ENCODE measurements at places on chromosomes 16 and 17.
A peak's percentile ranks its signal among the peaks of the same experiment; 100 is the strongest.

DNA sequence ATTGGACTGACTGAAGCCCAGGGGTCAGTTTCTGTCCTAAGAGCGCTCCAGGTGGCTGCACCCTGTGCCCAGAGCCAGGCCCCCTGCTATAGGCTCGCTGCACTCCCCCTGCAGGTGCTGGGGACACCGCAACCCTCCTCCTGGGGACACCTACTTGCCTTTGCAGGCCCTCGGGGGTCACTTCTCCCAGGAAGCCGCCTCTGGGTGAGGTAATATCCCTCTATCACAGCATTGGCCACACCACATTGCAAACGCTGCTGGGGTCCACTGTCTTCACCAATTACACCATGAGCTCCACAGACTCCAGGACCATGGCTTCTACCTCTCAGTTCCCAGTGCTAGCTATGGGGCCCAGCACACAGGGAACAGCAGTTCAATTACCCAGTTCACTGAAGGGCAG lies 14.9 kb downstream of the USP36 start:
- no peak for DNase-seq

- no peak for DNase-seq
These were observed 39.2 kb upstream of the IRX3 start for GRCh38 chr16:54325616-54326265.

DNA sequence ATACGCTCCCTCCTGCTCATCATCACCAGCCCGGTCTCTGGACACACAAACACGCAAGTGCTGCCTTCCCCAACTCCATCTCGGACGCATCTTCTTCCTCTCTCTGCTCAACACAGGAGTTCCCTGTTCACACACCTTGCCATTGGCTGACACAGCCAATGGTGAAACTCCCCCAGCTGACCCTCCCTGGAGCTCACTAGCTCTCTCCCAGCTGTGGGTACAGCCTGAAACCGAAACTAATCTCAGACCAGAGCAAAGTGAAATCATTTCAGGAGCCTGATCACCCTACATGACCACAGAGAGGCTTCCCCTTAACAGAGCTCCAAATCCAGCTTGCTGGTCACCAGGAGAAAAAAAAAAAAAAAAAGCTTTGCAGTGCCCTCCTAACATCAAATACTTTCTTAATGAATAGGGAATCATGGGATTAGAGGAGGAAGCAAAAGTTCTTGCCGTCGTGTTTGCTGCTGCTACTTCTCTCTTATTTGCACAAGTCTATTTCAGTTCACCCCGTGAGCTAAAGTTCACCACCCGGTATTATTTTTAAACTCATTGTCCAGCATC lies 8.3 kb downstream of the CUEDC1 start:
- peak; percentile 42 for DNase-seq

- DNase-seq: peak; percentile 53
These were observed 14.7 kb upstream of the KLHDC4 start for GRCh38 chr16:87780385-87780989.

DNA sequence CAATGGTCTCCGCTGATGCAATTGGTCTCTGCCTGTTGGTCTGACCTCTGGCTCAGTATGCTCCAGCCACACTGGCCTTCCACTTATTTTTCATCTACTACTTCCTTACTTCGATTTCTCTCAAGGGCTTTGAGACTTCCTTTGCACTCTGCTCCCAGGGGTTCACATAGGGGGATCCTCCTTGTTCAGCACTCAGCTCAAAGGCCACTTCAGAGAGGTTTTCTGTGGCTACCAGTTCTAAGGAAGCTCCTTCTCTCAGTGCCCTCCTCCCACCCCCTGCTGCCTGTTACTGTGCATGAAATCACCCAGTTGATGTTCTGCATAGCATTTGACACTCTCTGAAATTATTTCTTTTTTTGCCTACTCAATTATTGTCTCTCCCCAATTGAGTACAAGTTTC lies 476.4 kb downstream of the HS3ST3B1 start:
- DNase-seq: no peak

- no peak for DNase-seq
These were observed 11.7 kb upstream of the CUEDC1 start for GRCh38 chr17:57966875-57967274.

DNA sequence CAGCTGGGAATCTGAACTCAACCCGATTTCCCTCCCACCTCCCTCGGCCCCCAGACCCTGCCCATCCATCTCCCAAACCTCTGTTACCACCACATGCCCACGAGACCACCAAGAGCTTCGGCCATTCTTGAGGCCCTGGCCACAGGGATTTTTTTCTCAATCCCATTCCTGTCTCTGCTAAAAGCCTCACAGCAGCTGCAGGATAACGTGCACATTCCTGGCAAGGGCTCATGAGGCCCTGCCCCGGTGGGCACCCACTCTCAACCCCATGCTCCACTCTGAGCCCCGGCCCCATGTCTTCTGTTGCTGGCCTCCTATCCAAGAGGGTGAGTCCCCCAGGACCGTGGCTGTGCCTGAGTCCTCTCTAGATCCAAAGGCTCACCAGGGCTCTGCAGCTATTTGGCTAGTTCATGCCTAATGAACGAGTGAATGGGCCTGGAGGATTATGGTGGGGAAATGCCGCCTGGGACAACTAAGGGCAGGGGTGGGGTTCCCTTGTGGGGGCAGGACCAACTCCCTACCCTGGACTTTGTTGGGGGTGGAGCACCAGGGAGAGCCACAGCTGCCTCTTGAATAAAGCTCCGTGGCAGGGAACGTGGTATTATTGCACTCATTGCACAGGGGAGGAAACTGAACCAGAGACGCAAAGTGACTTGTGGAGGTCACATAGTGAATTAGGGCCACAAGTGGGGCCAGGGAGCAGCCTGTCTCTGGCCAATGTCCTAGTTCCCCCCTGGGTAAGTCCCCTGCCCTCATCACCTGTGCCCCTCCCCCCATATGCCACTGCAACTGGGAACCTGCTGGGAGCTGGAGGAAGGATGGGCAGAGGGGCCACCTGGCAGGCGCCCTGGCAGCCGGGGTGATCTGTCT lies 113.8 kb upstream of the SMURF2 start:
- DNase-seq: no peak

DNA sequence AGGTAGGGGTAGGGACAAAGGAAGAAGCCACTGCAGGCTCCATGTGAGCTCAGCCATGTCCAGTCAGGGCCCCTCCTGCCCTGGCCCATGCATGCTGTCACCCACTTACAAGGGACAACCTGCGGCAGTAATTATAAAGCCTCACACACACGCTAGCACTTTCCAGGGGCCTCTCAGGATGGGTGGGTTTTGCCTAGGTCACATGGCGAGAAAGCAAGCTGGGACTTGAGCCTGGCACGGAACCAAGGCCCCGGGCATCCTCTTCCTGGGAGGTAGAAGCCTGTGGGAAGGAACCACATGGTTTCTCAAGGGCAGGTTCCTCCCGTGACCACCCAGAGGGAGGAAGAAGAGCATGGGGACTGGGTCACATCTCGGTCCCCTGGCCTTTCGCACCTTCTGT lies 7.0 kb downstream of the ZNF319 start:
- no peak for DNase-seq

GRCh38 chr17:32348483-32348800 lies 1.5 kb upstream of the ZNF207 start:
- DNase-seq: no peak

- peak; percentile 69 for DNase-seq
These were observed at the start of gene SLFN12 for GRCh38 chr17:35432176-35433074. SLFN12 (minus strand) TSS chr17:35432500; CDS start chr17:35423028, 9,472 bp downstream.

- DNase-seq: no peak
These were observed 64.3 kb downstream of the PGS1 start for GRCh38 chr17:78442648-78443218.

GRCh38 chr17:66679631-66680517 lies 155.0 kb upstream of the CACNG5 start:
- DNase-seq: no peak

DNA sequence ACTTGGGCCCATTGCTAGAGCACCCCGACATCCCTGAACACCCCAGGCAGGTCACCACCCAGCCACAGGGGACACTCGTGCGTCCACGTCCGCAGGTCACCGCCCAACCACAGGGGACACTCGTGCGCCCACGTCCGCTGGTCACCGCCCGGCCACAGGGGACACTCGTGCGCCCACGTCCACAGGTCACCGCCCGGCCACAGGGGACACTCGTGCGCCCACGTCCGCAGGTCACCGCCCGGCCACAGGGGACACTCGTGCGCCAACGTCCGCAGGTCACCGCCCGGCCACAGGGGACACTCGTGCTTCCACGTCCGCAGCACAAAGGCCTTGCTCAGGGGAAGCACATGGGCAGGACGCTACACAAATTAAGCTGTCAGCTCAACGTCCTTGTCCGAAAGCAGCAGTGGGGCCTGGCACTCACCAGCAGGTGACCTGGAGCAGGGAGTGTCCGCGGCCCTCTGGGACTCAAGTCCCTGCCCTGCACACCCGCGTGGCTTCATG lies 17.7 kb downstream of the GALNS start:
- DNase-seq: no peak

GRCh38 chr17:43846963-43847371 lies at the start of gene CD300LG:
CD300LG (plus strand) TSS chr17:43847176; CDS start chr17:43847217, 41 bp downstream.
- no peak for DNase-seq

- no peak for DNase-seq
These were observed 535.7 kb upstream of the HSBP1 start for GRCh38 chr16:83271970-83272575.

DNA sequence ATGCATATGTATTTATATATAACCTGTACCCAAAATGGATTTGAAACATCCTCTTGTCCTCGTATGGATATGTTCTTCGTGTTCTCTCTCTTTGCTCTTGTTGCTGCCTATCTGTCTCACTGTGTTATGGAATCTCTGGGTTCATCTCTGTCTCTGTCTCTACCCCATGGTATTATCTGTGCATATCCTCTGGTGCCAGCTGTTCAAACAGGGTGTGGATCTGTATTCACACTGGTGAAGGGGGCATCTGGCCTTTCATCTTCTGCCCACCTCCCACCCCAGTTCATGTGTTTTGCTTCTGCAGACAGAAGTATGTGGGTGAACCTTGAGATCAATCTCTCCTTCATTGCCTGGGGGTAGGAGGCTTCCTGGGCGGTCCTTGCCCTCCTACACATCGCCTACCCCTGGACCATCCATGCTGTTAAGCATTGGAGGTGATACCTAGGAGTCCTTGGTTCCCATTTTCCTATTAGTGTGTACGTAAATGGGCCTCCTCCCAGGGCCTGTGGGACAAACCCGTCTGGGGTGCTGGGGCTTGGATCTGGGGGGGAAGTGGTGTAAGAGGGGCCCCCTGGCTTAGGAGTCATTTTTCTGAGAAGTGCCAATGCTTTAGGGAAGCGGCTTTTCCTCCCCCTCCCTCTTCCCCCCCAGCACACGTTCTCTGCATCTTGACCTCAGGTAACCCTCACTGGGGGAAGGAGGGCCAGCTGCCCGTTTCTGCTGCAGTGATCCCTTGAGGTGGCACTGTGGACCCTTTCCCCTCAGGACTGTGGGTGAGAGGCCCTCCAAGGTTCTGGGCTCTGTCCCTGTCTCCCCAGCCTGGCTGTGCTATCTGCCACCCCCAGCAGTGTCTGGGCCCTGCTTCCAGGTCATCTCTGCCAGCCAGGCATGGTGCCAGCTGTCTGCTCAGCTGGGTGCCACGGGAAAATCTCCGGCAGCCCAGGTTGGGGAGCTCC lies 21.1 kb downstream of the RARA start:
- DNase-seq: no peak

DNA sequence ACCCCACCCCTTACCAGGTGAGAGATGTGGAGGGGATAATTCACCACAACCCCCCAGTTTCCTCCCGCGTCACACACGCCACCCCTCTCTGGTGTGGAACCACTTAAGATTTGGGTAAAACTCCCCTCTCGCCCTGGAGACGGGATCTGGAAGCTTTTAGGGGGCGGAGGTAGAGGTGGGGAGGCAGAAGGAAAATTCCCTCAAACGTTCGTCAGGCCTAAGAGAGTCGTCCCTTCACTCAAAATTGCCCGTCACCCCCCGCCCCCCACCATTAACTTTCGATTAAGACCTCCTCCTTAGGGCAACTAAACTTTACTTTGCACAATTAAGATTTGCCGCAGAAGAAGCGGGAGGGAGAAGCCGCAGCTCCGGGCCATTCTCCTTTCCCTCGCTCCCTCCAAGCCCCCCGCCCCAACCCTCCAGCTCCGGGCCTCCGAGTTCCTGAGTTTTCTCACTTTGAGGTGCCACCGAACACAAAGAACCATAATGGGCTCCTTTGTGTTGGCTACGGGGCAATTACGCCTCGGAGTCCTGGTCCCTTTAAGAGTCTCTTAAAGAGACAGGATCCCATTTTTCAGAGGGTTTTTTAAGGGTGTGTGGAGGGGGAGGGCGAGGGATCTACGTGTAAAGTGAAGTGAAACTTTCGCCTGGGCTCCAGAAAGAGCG lies 985 bp upstream of the FZD2 start:
- peak; percentile 4 for DNase-seq

- DNase-seq: peak; percentile 57
These were observed 11.5 kb downstream of the SLC35B1 start for GRCh38 chr17:49696233-49696761.

GRCh38 chr16:5257462-5257861 lies 159.9 kb upstream of the EEF2KMT start:
- DNase-seq: no peak

GRCh38 chr17:18848501-18848900 lies 9.4 kb upstream of the PRPSAP2 start:
- no peak for DNase-seq

- no peak for DNase-seq
These were observed 616.9 kb upstream of the SOX9 start for GRCh38 chr17:71503710-71504465.

- DNase-seq: peak; percentile 23
These were observed 13.7 kb upstream of the LGALS3BP start for GRCh38 chr17:78993241-78993956.

GRCh38 chr17:51234162-51234561 lies 25.7 kb downstream of the MBTD1 start:
- no peak for DNase-seq

- no peak for DNase-seq
These were observed 7.9 kb downstream of the ACLY start for GRCh38 chr17:41910701-41911391.

DNA sequence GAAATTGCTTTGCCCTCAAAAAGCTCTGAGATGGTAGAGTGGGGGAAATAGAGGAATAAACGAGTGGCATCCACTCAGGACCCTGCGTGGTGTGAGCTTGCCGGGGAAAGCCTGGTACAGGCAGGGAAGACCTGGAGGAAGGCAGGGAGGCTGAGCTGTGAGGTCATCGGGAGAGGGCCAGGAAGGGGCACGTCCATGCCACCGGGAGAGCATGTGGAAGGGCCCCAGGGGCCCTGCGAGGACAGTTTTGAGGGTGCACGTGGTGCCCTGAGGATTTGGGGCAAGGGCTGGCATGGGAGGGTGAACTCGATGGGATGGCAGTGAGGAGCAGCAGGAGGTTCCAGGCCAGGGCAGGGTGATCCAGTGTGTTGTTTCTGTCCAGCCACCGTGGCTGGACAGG lies 56.3 kb upstream of the CBFA2T3 start:
- DNase-seq: no peak

GRCh38 chr17:44905006-44906000 lies 6.1 kb upstream of the EFTUD2 start:
- DNase-seq: no peak
